ENCODE measurements at places on chromosomes 5 and 9.

- no peaks in the 10 kb centered on the region for H3K36me3 ChIP-seq
- no peak overlapping the region for H3K27ac ChIP-seq
- H3K27me3 ChIP-seq: no peaks in the 10 kb centered on the region
- peaks cover 22% of the 10 kb centered on the region for H3K4me1 ChIP-seq
- no peak for DNase-seq
These were observed 282.8 kb upstream of the TNC start for GRCh38 chr9:115400796-115401195.

GRCh38 chr9:38003230-38003629 is 65.8 kb downstream of the SHB start:
- H3K4me3 ChIP-seq: no peak overlapping the region
- no peaks in the 10 kb centered on the region for H3K27me3 ChIP-seq
- peaks cover 33% of the 10 kb centered on the region for H3K36me3 ChIP-seq
- DNase-seq: no peak
- no peak overlapping the region for H3K27ac ChIP-seq

GRCh38 chr9:36306471-36307306 is 48.4 kb upstream of the GNE start:
- H3K27ac ChIP-seq: no peak overlapping the region
- H3K4me3 ChIP-seq: no peak overlapping the region
- H3K27me3 ChIP-seq: no peaks in the 10 kb centered on the region
- H3K36me3 ChIP-seq: no peaks in the 10 kb centered on the region
- H3K4me1 ChIP-seq: no peaks in the 10 kb centered on the region

- H3K27ac ChIP-seq: no peak overlapping the region
- no peaks in the 10 kb centered on the region for H3K27me3 ChIP-seq
- H3K36me3 ChIP-seq: peaks cover 33% of the 10 kb centered on the region
- peak; percentile 65 for DNase-seq
These were observed 31.4 kb upstream of the TMOD1 start for GRCh38 chr9:97470076-97470475.

- H3K27ac ChIP-seq: no peak overlapping the region
- peaks cover 58% of the 10 kb centered on the region for H3K27me3 ChIP-seq
- H3K4me1 ChIP-seq: no peaks in the 10 kb centered on the region
- DNase-seq: no peak
- no peaks in the 10 kb centered on the region for H3K36me3 ChIP-seq
- no peak overlapping the region for H3K4me3 ChIP-seq
These were observed 456.7 kb downstream of the TLE4 start for GRCh38 chr9:80028501-80028900.

DNA sequence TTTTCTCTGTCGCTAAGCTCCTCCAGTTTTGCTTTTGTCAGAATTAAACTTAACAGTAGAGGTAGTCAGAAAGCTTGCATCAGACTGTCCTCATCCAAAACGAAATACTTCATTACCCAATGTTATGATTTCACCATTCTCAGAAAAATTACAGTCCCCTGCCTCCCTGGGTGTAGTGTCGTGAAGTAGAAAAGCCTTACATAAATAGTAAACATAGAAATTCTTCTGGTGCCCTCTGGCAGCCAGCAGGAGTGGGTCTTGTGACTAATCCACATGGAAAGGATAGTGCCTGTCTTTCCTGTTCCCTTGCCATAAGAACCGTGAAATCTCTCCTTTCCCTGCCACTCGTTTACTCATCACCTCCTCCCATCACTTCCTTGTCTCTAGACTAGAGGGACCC is 230.6 kb downstream of the GNA14 start:
- no peaks in the 10 kb centered on the region for H3K4me1 ChIP-seq
- no peak overlapping the region for H3K27ac ChIP-seq
- no peak for DNase-seq
- no peaks in the 10 kb centered on the region for H3K27me3 ChIP-seq

DNA sequence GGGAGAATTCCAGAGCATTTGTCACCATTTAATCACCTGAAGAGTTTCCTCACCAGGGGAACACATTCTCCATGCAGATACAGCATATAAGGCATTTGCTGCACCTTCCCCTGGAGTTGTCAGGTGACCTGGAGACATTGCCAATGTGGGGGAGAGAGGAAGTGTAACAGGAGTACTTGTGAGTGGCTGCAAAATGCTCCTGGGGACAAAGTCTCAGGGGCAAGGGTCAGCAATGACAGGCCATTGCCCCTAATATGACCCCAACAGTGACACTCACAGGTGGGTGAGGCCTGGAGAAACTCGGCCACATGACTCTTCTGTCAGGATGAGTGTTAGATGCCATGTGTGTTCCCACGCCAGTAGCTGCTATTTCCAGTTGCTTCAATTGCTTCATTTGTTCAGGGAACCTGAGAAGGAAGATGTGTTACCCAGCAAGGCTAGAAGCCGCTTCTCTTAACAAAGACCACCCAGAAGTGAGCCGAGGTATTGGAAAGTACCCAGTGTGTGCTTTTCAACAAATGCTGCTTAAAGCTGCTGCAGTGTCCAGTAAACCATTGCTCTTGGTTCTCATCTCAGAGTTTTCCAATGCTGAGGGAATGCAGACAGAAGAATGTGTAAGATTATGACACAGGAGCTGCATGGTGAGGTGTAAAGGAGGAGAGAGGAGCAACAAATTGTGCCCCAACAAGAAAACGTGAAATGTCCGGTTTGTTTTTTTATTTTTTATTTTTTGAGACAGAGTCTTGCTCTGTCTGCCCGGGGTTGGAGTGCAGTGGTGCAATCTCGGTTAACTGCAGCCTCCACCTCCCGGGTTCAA is 128.2 kb upstream of the SLC44A1 start:
- peaks cover 18% of the 10 kb centered on the region for H3K4me1 ChIP-seq
- no peaks in the 10 kb centered on the region for H3K27me3 ChIP-seq
- no peaks in the 10 kb centered on the region for H3K36me3 ChIP-seq

DNA sequence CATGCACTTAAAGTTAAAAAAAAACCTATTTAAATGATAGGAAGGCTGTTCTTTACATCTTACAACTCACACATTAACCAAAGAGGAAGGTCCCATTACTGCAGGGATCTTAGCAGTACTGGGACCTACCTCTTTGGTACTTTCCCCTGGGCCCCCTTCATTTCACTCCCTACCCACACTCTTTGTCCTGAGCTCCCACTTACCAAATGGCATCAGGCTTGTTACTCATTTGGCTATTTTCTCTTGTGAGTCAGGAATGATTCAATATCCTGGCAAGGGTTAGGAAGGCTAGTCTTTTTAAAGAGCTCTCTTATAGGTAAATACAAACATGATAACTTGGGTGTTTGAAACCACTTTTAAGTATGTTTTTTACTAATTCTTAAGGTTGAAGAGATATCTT is 117.4 kb upstream of the ELL2 start:
- peaks cover 18% of the 10 kb centered on the region for H3K4me1 ChIP-seq
- H3K36me3 ChIP-seq: no peaks in the 10 kb centered on the region
- H3K27ac ChIP-seq: no peak overlapping the region
- no peaks in the 10 kb centered on the region for H3K27me3 ChIP-seq

DNA sequence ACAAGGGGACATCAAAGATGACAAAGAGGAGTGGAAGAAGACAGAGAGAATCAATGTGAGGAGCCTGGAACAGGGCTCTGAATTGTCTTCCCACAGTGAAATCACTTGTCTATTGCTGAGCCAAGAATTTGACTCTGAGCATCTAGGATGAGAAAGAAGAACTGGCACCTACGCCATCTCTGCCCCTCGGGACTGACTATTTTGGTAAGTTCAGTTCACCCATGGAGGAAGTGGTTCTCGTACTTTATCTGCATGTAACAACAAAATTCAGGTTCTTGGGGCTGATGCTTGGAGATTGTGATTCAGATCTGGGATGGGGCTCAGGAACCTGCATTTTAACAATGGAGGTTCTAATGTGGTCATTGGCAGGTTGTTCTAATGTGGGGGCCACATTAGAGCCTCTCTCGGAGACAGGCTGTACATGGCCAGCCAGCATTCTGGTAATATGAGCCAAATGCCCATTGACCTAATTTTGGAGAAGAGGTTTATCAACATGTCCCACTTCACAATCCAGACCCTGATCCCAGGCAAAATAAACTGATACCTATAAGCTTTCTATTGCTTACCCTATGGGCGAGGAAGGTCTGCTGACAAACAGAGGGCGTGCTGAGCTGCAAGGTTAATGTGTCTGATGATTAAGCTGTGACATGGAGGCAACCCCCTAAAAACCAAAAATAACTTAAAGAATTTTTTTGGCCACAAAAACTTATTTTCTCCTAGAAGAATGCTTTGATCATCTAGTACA is 2.7 kb upstream of the IL12B start:
- peaks cover 11% of the 10 kb centered on the region for H3K27me3 ChIP-seq
- peaks cover 9% of the 10 kb centered on the region for H3K4me1 ChIP-seq
- DNase-seq: no peak
- H3K27ac ChIP-seq: no peak overlapping the region
- H3K36me3 ChIP-seq: no peaks in the 10 kb centered on the region
- no peak overlapping the region for H3K4me3 ChIP-seq

DNA sequence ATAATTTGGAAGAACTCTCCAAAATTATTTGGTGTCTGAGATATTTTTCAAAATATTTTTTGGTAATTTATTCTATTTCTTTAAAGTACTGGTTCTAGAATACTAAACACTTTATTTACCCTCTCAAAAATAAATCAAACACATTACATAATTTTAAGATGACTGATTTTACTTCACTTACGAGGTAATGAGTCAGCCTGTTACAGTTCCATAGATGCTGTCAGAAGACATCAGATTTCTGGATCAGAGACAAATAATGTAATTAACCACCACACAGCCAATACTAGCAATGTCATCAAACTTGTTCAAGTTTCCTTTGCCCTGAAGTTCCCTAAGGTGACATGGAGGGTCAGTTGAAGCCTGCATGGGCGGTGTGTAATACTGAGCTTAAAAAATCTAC is 106.1 kb upstream of the CDH9 start:
- H3K27ac ChIP-seq: no peak overlapping the region
- DNase-seq: no peak
- H3K4me3 ChIP-seq: no peak overlapping the region
- H3K36me3 ChIP-seq: no peaks in the 10 kb centered on the region

- H3K27ac ChIP-seq: no peak overlapping the region
- H3K27me3 ChIP-seq: no peaks in the 10 kb centered on the region
- peaks cover 3% of the 10 kb centered on the region for H3K4me1 ChIP-seq
- no peak for DNase-seq
- peaks cover 54% of the 10 kb centered on the region for H3K36me3 ChIP-seq
These were observed 5.4 kb downstream of the ELL2 start for GRCh38 chr5:95956021-95956899.

DNA sequence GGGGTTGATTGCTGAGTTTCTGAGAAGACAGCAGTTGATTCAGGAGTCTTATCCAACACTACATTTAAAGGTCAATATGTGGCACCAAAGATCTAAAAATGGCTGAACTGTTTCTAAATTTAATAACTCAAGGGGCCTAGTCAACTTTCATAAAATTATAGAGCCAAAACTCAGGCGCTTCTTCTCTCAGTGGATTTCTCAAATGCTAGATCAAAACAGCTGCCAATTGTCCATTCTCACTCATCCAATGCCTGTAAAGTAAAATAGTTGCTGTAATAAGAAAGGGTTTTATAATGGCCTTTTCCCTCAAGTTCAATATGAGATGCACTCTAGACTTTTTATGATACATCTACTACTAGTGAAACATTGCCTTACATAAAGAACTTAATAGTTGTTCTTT is 26.5 kb downstream of the ADAMTSL1 start:
- H3K27me3 ChIP-seq: no peaks in the 10 kb centered on the region
- no peak overlapping the region for H3K27ac ChIP-seq
- no peak for DNase-seq
- no peaks in the 10 kb centered on the region for H3K4me1 ChIP-seq

- no peak overlapping the region for H3K4me3 ChIP-seq
- DNase-seq: no peak
- H3K36me3 ChIP-seq: peaks cover 14% of the 10 kb centered on the region
- H3K27ac ChIP-seq: no peak overlapping the region
- no peaks in the 10 kb centered on the region for H3K27me3 ChIP-seq
These were observed 291.2 kb downstream of the ARHGAP26 start for GRCh38 chr5:143061161-143061945.

DNA sequence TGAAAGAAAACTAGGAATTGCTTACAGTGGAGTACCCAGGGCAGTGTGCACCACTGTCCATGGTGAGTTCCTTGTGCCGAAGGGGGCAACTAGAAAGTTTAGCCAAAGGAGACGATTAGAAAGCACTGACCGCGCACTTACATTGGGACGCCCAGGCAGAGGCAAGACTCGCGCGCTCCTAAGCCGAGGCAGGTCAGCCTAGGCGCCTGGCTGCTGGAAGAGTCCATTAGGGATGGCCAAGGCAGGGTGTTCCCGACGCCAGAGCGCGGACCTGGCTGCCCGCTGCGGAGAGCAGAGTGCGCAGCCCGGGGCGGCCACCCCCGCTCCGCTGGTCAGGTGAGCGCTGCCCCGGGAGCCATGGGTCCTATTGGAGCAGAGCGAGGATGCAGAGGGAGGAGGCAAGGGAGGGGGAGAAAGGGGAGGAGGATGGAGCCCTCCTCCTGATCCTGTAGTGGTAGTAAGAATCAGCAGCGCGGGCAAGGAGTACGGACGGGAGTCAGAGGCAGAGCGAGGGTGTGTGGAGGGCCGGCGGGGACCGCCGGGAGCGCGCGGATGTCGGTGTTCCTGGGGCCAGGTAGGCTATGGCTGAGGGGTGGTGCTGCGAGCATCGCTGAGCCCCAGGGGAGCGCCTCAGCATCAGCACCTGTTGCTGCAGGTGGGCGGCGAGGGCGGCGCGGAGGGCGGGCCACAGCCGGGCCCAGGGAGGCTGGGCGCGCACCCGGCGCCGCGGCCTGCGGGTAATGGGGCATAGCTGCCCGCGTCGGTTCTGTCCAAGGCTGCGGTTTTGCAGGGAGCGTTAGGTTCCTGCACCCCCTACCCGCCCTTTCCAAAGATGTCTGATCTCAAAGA is at the start of gene ADGRV1:
Gene ADGRV1, plus strand, starts transcription at position 454 of the 849 bp plus-strand sequence. Its CDS starts 99 bp downstream, at position 553.
- peak within 1 kb of the TSS; percentile 7 for H3K27ac ChIP-seq
- no peaks in the 10 kb centered on the region for H3K36me3 ChIP-seq
- H3K4me1 ChIP-seq: peaks cover 20% of the 10 kb centered on the region
- peak; percentile 99 for DNase-seq

GRCh38 chr5:89128906-89129625 is 246.1 kb upstream of the MEF2C start:
- DNase-seq: no peak
- H3K27me3 ChIP-seq: peaks cover 13% of the 10 kb centered on the region
- H3K4me1 ChIP-seq: peaks cover 9% of the 10 kb centered on the region
- H3K4me3 ChIP-seq: no peak overlapping the region

DNA sequence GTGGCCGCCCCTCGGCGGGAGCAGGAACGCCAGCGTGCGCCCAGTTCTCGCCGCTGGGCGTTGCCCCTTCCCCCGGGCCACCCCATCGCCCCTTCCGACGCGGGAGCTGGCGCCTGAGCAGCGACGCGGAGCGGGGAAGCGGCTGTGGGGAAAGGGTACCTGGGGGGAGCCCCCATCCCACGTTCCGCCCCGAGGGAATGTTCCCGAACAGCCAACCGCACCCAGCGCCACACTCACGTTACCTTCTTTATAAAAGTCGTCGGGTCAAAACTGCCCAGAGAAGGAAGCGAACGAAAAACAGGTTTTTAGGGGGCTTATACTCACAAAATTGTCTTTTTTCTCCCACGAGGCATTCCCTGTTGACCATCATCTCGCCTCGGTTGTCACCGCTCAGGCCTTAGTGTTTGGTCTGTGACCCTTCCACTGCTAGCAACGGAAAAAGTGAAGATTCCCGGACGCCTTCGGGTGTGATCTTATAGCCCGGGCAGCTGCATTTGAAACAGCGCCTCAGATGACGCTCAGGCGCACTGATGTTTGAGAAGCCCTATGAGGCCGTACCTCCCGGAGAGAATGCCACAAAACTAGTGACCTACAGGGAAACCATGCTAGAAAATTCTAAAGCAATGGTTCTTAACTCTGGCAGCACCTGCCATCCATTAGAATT is 475 bp upstream of the GOLM1 start:
- peak; percentile 74 for DNase-seq
- H3K36me3 ChIP-seq: no peaks in the 10 kb centered on the region
- no peak overlapping the region for H3K27ac ChIP-seq
- peak overlapping the region; percentile 79 for H3K4me3 ChIP-seq
- H3K4me1 ChIP-seq: no peaks in the 10 kb centered on the region
